Muscle of leg (tissue), 16 donors: ENCODE measurements at places on chromosomes 3 and 15. TPM values are rescaled to one million over a fixed set of nuclear protein-coding genes. Genes with fewer than 3 reads are reported as not detected.

- H3K27ac ChIP-seq, result no peak overlapping the region
- no peaks in the 10 kb centered on the region for H3K4me1 ChIP-seq
- no peaks in the 10 kb centered on the region for H3K27me3 ChIP-seq
- H3K4me3 ChIP-seq, result no peak overlapping the region
Observed at GRCh38 chr3:187640569-187641059, 29.6 kb downstream of the SST start.

- peak; percentile 13 for DNase-seq
- no peaks in the 10 kb centered on the region for H3K4me1 ChIP-seq
- H3K27me3 ChIP-seq, result no peaks in the 10 kb centered on the region
- no peaks in the 10 kb centered on the region for H3K36me3 ChIP-seq
Observed at GRCh38 chr3:115111632-115112031, 35.5 kb downstream of the ZBTB20 start.

DNA sequence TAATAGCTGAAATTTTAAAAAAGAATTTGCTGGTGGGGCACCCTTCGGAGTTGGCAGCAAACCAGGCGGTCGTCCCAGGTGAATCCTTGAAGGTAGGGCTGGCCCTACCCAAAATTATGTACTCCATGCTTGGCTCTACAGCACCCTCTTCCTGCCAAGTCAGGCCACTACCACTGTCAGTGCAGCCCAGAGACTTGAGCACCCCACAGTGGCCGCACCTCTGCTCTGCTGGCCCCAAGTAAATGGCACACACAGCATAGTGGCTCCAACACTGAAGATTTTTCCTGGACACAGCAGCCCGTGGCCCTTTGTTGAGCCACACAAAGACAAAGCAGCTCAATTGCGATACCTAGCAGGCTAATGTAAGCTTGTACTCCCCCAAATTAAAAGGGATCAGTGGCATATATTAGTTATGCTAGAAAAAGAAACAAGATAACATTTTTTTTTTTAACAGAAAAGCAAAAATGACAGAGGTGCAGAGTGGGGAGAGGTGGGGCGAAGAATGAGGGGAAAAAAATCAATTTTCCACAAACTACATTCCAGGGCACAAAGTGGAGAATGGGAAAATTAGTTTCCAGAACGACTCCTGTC, 250.5 kb downstream of the UACA start:
- H3K4me3 ChIP-seq, result no peak overlapping the region
- no peak for DNase-seq
- peaks cover 3% of the 10 kb centered on the region for H3K4me1 ChIP-seq
- no peak overlapping the region for H3K27ac ChIP-seq
- H3K27me3 ChIP-seq, result peaks cover 2% of the 10 kb centered on the region

DNA sequence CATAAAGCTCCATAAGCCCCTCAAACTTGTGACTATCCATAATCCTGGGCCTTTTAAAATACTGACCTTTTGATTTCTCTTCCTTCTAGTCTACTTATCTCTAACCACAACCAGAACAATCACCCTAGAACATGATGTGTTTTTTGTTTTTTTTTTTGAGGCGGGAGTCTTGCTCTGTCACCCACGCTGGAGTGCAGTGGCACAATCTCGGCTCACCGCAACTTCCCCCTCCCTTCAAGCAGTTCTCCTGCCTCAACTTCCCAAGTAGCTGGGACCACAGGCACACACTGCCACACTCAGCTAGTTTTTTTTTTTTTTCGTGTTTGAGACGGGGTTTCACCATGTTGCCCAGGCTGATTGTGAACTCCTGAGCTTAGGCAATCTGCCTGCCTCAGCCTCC, 25.1 kb downstream of the VPS39 start:
- DNase-seq, result no peak
- peaks cover 3% of the 10 kb centered on the region for H3K4me1 ChIP-seq

- peak; percentile 43 for DNase-seq
- H3K4me1 ChIP-seq, result no peaks in the 10 kb centered on the region
- H3K36me3 ChIP-seq, result no peaks in the 10 kb centered on the region
Observed at GRCh38 chr15:94297558-94297957, 66.2 kb downstream of the MCTP2 start.

DNA sequence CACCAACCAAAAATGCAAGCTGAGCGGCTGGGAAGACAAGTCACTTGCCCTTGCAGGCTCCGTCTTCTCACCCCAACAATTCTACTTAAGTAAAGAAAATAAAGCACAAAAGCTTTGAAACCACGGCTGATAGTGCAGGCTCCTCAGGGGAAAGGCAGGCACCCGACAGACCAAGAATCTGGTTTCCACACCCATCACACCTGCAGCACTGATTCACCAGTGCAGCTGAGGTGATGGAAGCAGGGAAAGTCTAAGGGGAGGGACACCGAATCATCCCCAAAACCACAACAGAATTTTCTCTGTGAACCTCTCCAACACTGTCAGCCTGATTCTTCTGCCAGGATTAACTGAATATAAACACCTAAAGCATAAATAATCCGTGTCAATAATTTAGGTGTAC, 62.0 kb upstream of the NSMCE3 start:
- H3K27ac ChIP-seq, result no peak overlapping the region
- H3K27me3 ChIP-seq, result no peaks in the 10 kb centered on the region
- no peaks in the 10 kb centered on the region for H3K36me3 ChIP-seq
- no peak overlapping the region for H3K4me3 ChIP-seq

- no peak for DNase-seq
- H3K27me3 ChIP-seq, result no peaks in the 10 kb centered on the region
- no peak overlapping the region for H3K27ac ChIP-seq
Observed at GRCh38 chr15:95645791-95646338, 684.6 kb upstream of the NR2F2 start.

DNA sequence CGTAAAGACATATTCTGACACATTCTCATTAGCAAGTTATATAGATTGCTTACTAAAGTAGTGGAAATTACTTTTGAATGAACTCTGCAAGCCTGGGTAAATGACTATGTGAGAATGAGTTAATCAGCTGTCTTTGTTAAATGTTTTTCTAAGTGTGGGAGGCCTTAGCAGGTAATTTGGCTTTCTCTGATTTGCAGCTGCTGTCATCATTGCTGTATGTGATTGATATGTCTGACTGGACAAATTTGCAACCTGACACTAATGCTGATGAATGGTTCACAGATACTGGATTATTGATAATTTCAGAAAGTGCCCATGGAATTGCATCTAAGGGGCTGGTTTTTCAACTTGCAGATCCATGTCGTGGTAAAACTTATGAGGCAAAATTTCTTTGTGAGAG, 372.2 kb upstream of the SGO1 start:
- H3K4me3 ChIP-seq, result no peak overlapping the region
- no peaks in the 10 kb centered on the region for H3K4me1 ChIP-seq
- no peak for DNase-seq

DNA sequence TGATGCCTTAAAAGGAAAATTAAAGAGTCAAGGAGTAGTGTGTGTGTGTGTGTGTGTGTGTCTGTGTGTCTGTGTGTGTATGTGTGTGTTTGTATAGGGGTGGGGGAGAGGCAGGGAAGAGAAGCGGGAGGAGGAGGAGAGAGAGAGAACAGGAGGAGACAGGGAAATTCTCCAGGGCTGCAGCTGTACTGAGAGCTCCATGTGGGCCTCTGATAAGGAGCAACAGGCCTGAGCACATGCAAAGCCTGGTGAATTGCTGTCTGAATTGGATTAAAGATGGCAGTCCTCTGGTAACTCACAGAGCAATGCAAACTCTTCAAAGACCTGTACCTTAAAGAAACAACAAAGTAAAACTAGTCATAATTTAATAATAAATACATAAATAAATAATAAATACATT, 70.6 kb downstream of the SEMA6D start:
- DNase-seq, result no peak
- H3K36me3 ChIP-seq, result no peaks in the 10 kb centered on the region
- no peaks in the 10 kb centered on the region for H3K27me3 ChIP-seq
- H3K4me1 ChIP-seq, result no peaks in the 10 kb centered on the region

GRCh38 chr3:19016851-19017250, 131.5 kb upstream of the KCNH8 start:
- DNase-seq, result no peak
- no peak overlapping the region for H3K27ac ChIP-seq

DNA sequence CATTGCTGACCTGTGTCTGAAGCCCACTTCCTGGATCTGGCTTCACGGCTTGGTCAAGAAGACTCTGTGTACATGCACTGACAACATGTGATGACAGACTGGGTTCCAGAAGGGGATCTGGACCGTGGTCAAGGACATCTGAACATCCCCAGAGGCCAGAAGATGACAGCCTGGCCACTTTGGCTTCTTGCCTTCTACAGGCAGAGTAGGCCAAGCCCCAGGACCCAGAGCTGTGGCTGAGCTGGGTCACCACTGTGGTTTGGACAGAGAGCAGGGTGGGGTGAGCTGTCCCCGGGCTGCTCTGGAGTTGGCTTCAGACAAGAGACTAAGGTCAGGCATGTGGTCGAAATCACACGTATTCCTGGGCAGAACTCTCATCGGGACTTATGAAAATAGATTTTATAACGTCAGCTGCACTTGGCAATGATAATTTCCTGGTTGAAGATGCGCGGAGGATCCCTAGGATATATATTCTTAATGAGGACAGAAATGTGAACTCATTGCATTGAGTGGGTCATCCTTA, 114.1 kb upstream of the FRMD4B start:
- no peak overlapping the region for H3K4me3 ChIP-seq
- no peaks in the 10 kb centered on the region for H3K36me3 ChIP-seq
- peak; percentile 46 for DNase-seq
- no peak overlapping the region for H3K27ac ChIP-seq
- peaks cover 9% of the 10 kb centered on the region for H3K4me1 ChIP-seq

- H3K27me3 ChIP-seq, result no peaks in the 10 kb centered on the region
- no peaks in the 10 kb centered on the region for H3K36me3 ChIP-seq
- no peak for DNase-seq
Observed at GRCh38 chr15:39400821-39401550, 179.9 kb upstream of the THBS1 start.

The KY gene
- total RNA-seq, result 46.4 TPM

The PDCD10 gene
- 37.1 TPM for total RNA-seq

The AMT gene
- total RNA-seq, result 5.5 TPM

The ZNF445 gene
- 12.7 TPM for total RNA-seq
